ENCODE measurements at places on chromosomes 4 and X. TPM values are rescaled to one million over a fixed set of nuclear protein-coding genes. Genes with fewer than 3 reads are reported as not detected.

GRCh38 chr4:26583538-26583864 lies 383 bp upstream of the TBC1D19 start:
- DNase-seq = no peak

DNA sequence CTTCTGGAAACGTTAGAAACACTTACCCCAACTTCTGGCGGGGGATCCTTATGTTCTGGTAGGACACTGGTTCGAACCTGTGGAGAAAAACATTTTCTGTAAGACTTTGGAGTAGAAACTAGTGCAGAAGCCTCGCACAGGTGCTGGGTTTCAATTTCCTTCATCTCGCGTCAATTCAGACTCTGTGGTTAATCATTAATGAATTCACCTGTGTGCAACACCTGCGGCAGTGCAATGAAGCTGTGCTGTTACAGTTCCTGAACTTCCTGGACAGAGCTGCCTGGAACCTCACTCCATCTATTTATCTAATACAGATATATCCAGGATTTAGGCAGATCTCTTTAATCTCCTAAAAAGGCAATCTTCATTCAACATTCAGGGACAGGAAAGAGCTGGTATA lies 531.4 kb downstream of the INPP4B start:
- DNase-seq = no peak

DNA sequence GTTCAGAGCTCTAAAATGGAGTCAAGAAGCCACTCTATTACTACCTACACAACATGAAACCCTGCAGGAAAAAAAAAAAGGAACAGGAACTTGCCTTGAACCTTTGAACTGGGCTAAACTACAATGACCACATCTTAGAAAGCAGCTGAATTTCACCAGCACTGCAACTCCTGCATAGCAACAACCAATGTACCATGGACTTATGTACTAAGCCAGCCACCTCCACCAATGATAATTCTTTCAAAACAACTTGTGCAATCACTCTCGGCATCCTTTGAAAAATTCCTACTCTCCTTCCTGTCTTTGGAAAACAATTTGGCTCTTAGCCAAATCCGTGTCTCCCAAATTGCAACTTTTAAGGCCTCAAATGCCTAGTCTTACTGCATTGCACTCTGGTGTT lies 26.8 kb upstream of the FMR1 start:
- no peak for DNase-seq

Gene TRO
- total RNA-seq = 6.6 TPM

Gene GRIA2
- not detected for total RNA-seq

DNA sequence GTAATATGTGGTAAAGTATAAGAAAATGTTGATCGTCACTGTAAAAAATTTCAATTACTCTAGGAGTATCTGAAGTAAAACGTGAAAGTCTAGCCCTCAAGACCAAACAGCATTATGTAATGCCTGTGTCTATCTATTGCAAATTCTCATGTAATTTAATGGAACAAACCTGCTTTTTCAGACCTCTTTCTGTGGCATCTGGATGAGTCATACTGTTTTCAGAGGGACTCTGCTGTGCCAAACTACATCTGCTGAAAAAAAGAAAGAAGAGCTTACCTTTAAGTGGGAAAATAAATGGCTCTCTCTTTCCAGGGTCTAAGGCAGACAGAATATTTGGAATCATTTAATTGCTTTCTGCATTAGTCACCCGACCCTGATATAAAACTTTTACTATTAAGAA lies 89.8 kb upstream of the ARMCX2 start:
- no peak for DNase-seq

DNA sequence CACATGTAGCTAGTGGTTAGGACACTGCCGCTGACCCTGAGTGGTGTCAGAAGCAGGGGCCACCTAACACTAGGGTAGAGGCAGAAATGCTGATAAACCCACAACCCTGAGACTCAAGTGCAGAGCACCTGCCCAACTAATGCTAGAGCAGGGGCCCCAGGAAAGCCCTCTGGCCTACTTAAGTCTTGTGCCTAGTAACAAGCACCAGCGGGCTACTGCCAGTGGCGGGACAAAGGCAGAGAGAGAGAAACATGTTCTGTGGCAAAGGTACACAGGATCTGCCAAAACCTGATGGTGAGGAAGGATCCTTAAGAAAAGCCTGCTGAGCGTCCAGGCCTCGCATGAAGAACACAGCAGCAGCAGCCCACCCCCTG lies 172.4 kb downstream of the PRDM5 start:
- DNase-seq = no peak

- no peak for DNase-seq
Observed at GRCh38 chr4:4889781-4890180, 30.3 kb downstream of the MSX1 start.

DNA sequence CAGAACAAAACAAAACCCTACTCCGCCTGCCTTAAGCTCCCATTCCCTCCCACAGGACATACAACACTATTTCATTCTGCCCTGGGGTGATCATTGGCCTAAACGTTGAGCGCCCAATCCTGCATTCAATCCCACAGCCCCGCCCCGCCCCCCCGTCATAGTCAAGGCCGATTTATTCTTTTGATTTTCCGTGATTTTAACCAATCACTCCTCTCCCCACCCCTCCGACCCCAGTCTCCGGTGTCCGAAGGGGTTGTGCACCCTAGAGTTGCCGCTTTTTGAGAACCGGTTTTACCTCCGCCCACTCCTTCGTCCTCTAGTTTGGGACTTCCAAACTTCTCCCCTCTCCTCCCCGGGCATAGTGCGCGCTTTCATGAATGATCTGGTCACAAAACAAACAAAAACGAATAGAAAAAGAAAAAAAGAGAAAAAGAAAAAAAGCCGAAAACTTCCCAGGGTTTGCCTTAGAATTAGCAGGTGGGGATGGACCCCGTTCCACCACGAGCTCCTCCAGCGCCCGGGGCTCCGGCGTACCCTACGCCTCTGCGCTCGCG lies 446 bp upstream of the UBE2A start:
- no peak for DNase-seq

DNA sequence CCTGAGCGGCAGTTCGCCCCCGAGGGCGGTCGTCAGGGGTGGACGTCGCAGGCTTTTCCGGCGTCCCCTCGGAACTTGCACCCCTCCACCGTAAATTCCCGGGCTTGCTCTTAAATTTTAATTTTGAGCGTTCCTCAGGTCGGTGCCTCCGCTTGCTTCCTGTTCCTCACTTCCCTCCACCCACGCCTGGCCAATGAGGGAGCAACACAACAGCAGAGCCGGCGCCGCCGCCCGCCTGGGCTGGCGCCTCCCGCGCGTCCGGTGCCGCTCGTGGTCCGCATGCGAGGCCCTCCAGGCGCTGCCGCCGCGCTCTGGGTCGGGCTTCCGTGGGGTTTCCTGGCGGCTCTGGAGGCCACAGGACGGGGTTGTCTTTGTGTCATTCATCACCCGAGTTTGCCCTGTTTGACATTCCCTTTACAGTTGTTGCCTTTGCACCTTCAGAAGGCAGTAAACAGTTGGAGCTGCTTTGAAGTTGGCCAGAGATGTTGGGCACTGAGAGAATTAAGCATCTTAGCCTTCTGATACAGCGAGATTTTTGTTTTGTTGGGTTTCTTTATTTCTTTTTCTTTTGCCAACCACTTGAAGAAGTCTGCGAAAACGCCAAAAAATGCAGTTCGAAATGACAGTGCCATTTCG lies 692 bp downstream of the SPCS3 start:
- DNase-seq = peak; percentile 75

DNA sequence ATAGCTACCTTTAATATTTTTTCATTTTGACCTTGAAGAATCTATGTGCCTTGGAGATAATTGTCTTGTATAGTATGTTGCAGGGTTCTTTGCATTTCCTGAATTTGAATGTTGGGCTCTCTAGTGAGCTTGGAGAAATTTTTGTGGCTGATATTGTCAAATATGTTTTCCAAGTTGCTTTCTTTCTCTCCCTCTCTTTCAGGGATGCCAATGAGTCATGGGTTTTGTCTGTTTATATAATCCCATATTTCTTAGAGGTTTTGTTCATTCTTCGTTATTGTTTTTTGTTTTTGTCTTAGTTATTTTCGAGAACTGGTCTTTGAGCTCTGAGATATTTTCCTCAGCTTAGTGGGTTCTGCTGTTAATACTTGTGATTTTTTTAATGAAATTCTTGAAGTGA lies 20.7 kb downstream of the RAB40AL start:
- DNase-seq = no peak

- DNase-seq = no peak
Observed at GRCh38 chr4:71607780-71608677, 175.8 kb downstream of the GC start.

GRCh38 chrX:15328131-15328530 lies 7.2 kb downstream of the PIGA start:
- no peak for DNase-seq

Gene RAI2
- total RNA-seq = 25.9 TPM

Gene CFAP99
- 0.32 TPM for total RNA-seq

Gene GYPA
- total RNA-seq = not detected

Gene CTPS2
- total RNA-seq = 5.4 TPM

GRCh38 chr4:186717556-186717955 lies 6.1 kb downstream of the FAT1 start:
- DNase-seq = no peak

GRCh38 chr4:148216866-148217814 lies 225.1 kb downstream of the NR3C2 start:
- DNase-seq = no peak

DNA sequence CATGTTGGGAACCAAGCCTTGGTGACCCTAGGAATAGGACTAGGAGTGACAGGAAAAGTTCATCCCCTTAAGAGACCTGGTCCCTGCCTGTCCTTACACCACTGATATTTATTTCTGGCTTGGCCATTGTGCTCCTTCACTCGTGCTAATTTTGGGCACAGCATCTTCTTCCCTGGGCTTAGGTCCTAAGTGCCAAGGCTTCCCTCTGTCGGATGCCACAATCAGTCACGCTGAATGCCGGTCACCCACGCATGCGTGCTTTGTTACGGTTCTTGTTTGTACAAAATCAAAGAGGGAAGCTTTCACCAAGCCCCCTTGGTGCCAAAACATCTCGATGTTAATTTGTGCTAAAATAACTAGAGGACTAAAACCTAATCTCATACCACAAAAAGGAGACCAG lies 17.4 kb upstream of the MAP3K15 start:
- DNase-seq = no peak

Gene HDAC8
- total RNA-seq = 24.9 TPM

GRCh38 chr4:98586291-98586961 lies 72.0 kb downstream of the TSPAN5 start:
- DNase-seq = no peak

Gene MORC4
- total RNA-seq = 22.3 TPM

Gene IQCM
- not detected for total RNA-seq

GRCh38 chr4:121255986-121256750 lies 92.0 kb upstream of the TNIP3 start:
- no peak for DNase-seq

DNA sequence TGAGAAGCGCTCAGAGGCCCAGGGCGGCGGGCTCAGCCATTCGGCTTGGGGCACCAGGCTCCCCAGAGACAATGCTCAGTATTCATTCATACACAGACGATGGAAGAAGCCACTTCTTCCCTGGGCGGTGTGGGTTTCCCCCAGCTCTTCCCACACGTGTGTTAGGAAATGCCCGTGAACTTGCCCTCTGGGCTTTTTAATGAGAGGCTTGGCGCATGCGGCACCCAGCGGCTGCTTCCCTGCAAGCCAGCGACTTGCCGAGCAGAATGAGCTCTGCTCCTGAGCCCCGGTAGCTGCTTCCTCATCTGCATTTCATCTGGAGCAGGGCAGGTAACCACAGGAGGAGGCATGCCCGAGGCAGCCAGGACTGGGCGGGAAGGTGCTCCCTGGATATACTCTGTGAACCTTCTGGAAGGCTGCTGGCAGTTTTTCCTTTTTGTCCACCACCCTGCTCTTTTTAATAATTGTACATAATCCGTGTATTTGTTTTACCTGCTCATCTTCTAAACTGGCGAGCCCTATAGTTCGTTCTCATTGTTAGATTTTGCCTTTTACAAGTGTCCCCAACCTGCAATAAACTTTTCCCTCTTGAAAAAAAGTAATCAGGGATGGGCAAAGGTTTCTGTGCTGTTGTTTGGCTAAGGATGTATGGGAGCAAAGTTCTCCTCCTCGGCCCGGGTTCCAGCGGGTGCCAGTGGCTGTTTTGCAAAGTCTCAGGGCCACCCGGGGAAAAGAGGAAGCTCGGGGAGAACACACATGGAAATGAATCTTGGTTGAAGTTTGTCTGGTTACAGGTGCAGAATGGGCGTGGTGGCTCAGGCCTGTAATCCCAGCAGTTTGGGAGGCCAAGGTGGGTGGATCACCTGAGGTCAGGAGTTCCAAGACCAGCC lies 178.8 kb downstream of the DCLK2 start:
- no peak for DNase-seq

- no peak for DNase-seq
Observed at GRCh38 chrX:38960137-38960536, 158.9 kb downstream of the MID1IP1 start.

Gene MANBA
- total RNA-seq = 27.1 TPM

Data from omental fat pad (tissue), 4 donors.